COLO829 (cell line): ENCODE measurements at places on chromosomes 1 and 21.

DNA sequence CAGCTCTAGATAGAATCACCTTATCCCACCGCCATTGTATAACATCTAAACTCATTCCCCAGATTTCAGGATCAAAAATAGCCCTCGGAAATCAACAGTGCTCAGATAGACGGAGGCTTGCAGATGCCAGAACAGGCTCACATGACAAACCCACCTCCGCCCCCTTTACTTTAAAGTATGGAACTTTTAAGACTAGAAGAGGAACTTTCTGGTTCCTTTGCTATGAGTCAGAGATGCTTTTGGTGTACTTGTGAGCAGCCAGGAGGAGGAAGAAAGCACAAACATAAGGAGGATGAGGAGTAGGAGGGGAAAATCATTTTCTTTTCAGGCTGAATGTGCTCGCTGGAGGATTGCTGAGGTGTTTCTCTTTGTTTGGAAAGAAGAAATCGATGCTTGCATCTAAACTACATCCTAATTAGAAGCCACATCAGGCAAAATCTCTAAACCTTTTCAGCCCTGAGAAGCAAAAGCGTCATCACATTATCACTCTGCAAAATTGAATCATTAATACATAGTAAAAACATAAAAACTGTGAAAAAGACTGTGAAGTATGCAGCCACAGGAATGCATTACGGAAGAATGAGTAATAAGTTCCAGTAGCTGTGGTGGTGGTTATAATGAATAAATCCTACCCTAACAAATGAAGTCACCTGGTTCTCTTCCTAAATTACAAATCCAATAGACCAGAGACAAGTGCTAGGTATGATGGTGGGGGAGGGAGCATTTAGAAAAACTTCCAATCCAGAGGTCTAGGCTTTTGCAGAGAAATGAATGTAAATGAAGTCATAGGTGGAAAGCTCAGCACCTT lies 251.3 kb downstream of the KCNH1 start:
- peak; percentile 17 for DNase-seq

DNA sequence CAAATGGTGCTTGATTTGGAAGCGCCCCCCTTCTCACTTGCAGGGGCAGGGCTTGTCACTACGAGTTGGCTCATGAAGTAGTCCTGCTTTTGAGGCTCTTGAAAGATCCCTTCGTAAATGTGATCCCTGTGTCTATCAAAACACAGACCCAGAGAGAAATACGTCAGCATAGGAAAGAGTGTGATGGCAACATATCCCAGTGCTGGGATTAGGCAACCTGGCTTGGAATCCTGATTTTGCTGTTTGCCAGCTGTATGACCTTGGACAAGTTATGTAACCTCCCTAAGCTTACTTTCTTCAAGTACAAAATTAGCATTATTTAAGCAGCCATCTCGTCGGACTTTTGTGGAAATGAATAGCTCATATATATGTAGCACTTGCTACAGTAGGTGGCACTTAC lies 228.4 kb downstream of the ATG4C start:
- no peak for DNase-seq

GRCh38 chr1:94329986-94330385 lies 88.2 kb upstream of the ABCD3 start:
- no peak for DNase-seq

- DNase-seq: no peak
These were observed 59.4 kb downstream of the SYT6 start for GRCh38 chr1:114094363-114094634.
